ENCODE measurements at places on chromosomes 6 and 20. TPM values are rescaled to one million over a fixed set of nuclear protein-coding genes. Genes with fewer than 3 reads are reported as not detected.

DNA sequence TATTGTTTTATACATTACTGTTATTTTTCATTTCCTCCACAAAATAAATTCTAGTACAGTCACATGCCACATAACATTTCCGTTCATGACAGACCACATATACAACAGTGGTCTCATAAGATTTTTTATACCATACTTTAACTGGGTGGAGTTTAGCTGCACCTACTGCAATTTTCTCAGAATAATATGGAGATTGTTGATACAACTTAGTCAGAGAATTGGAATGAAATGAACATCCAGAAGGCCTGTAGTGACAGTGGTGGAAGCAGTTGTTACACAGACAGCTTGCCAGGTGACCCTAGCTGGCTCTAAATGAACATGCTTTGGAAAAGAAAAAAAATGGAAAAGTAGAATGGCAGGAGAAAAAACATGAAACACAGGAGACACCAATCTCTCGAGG lies 183.2 kb upstream of the TCF21 start:
- no peak overlapping the region for H3K4me3 ChIP-seq
- no peaks in the 10 kb centered on the region for H3K36me3 ChIP-seq
- no peak for DNase-seq
- no peak overlapping the region for H3K27ac ChIP-seq
- H3K4me1 ChIP-seq: no peaks in the 10 kb centered on the region

DNA sequence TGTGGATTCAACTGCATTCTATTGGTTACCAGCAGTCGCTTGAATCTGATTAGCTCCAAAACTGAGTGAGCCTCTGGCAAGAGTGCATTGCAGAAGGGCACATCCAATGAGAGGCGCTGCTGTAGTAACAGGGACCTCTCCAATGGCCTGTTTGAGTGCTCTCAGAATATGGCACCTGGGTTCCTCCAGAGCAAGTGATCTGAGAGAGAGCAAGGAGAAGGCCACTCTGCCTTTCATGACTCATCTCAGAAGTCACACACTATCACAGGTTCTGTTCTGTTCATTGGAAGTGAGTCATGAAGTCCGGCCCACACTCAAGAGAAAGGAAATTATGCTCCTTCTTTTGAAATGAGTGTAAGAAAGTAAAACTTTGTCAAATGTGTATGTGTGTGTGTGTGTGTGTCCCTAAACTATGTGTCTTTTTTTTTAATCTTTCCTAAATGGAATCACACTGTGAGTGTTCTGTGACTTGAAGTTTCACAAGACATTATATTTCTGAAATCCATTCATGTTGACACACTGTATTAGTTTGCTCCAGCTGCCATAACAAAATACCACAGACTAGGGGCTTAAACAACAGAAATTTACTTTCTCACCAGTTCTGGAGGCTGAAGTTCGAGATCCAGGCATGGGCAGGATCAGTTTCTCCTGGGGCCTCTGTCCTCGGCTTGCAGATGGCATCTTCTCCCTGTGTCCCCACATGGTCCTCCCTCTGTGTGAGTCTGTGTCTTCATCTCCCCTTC lies 138.3 kb upstream of the CDYL start:
- H3K4me3 ChIP-seq: no peak overlapping the region
- no peak overlapping the region for H3K27ac ChIP-seq
- DNase-seq: no peak
- H3K27me3 ChIP-seq: no peaks in the 10 kb centered on the region
- H3K36me3 ChIP-seq: no peaks in the 10 kb centered on the region

NRN1 gene
- 1.1 TPM for total RNA-seq

DNA sequence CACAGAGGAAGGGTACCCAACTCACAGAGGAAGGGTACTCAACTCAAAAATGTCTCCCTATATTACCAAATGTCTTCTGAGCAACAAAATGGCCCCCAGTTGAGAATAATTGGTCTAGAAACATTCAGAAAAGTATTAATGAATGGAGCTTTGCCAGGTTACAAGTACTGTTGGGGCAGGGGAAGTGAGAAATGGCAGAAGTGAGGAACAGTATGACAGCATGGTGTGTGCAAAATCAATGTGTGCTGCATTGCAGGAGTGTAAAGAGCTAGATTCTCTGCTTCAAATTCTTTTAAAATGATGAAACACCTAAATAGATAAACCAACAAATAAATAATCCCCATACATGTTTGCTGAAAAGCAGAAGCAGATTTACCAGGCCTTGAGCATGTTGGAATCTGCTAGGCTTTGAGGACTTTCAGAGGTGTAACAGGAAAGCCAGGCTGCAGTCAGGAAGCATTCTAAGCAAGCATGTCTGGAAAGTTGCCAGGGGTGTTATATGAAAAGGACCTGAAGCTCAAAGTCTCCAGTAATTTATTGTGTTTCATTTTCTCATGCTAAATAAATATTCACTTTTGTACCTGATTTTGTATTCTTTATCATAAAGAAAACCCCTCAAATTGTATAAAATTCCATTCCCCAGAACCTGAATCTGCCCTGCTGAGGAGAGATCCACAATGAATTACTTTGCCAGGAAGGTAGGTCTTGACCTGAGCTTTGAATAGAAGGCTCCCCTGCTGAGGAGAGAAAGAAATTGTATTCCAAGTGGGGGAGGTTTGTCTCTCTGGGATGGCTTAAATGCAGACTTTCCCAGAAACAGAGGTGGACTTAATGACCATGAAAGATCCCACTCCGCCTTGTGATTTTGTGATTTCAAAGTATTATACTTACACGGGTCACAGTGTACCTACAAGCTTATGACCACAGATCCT lies 265.0 kb upstream of the MARCKS start:
- no peaks in the 10 kb centered on the region for H3K36me3 ChIP-seq
- DNase-seq: no peak
- no peak overlapping the region for H3K4me3 ChIP-seq
- no peaks in the 10 kb centered on the region for H3K4me1 ChIP-seq
- H3K27ac ChIP-seq: no peak overlapping the region
- H3K27me3 ChIP-seq: no peaks in the 10 kb centered on the region

DNA sequence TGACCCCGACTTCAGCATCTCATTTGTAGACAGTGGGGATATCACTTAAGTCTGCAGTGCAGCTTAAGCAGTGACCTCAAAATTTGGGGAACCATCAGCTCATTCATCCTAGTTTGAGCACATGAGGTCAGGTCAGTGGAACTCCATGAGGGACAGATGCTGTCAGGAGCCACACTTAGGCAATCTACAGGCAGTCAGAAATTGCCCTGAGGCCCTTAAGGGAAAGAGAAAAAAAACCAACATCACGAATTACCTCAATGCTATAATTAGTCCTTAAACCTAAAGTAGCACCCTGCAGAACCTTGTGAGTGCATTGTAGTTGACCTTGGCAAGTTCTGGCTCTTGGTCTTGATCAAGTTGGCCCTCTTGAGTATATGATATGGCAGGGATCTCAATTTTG lies 21.1 kb downstream of the TMEM74B start:
- H3K4me3 ChIP-seq: no peak overlapping the region
- H3K27me3 ChIP-seq: no peaks in the 10 kb centered on the region
- H3K4me1 ChIP-seq: no peaks in the 10 kb centered on the region

GRCh38 chr6:97449444-97449966 lies 166.5 kb upstream of the MMS22L start:
- no peak overlapping the region for H3K4me3 ChIP-seq
- H3K4me1 ChIP-seq: no peaks in the 10 kb centered on the region
- no peaks in the 10 kb centered on the region for H3K36me3 ChIP-seq
- no peak for DNase-seq

DEFB119 gene
- total RNA-seq: not detected

CAP2 gene
- total RNA-seq: 4.1 TPM

HUS1B gene
- 2.4 TPM for total RNA-seq

THBS2 gene
- 72.7 TPM for total RNA-seq

DNA sequence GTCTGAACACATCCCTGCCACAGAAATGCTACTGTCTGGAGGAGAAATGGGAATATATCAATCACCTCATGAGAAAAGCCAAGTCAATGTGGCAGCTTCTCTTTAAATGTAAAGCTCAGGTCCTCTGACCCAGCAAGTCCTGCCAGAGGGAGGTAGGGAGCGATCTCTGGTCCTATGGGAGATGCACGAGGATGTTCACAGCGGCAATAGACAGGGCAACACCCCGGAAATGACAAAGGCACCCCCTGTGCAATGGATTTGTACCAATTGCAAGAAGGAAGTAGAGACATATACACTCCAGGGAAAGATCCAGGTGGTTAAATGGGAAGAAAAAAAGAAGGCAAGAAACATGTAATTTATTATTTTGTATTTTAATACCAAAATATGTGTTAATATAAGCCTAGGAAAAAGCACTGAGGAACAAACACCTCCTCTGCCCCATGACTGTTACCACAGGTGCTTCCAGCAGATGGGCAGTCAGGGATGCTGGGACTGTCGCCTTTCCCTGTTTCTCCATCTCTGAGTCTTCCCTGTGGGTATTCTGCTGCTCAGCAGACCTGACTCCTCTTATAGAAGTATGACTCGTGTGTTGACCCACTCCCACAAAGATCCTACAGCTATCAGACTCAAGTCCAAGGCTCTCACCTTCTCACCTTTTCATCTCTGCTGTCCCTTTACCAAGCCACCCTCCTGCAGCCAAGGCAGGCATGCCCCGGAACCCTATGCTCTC lies 20.8 kb downstream of the ATP9A start:
- H3K27ac ChIP-seq: no peak overlapping the region
- peaks cover 14% of the 10 kb centered on the region for H3K4me1 ChIP-seq
- no peaks in the 10 kb centered on the region for H3K36me3 ChIP-seq
- no peak overlapping the region for H3K4me3 ChIP-seq
- no peak for DNase-seq

MAPK14 gene
- total RNA-seq: 119 TPM

DNA sequence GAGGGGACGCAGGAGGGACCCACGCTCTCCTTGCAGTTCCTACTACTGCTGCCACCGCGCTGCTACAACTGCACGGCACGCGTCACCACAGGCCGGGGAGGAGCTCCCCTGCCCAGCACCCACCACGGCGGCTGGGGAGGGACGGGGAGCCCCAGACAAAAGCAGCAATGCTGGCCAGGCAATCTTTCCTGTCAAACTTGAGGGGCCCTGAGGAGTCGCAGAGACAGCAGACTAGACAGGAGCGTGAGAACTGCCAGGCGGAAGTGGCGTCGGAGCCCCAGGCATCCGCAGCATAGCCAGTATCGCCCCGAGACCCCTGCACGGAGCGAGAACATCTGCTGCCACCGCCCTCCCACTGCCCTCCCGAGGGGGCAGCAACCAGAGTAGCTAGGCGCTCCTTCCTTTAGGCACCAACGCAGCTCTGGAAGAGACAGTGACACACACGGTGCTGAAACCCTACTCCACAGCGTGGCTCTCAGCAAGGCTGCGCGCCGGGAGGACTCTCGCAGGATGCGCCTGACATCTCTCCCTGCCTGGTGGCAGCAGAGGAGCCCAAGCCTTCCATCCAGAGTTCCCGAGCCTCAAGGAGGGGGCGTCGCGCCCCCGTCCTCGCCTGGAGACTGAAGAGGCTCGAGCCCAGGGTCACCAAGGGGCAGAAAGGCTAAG lies 2.2 kb downstream of the TAF4 start:
- DNase-seq: no peak
- H3K4me1 ChIP-seq: peaks cover 6% of the 10 kb centered on the region
- no peaks in the 10 kb centered on the region for H3K36me3 ChIP-seq

DNA sequence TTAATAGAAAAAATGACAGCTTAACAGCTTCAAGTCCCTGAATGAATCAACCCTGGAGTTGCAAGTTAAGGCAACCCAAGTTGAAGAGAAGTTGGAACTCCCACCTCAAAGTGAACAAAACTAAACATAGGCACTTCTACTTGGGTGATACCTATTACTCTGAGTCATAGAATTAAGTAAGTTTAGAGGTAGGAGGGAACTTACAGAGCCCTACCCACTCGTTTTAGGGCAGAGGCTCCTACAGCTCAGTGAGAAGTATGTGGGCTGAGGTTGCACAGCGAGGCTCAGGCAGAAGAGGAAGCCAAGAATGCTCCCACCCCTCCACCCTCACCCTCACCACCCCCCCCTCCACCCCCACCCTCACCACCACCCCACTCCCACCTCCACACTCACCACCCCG lies 42.2 kb downstream of the NFATC2 start:
- DNase-seq: no peak
- H3K4me1 ChIP-seq: peaks cover 14% of the 10 kb centered on the region
- no peak overlapping the region for H3K4me3 ChIP-seq
- no peaks in the 10 kb centered on the region for H3K36me3 ChIP-seq

- DNase-seq: no peak
- no peaks in the 10 kb centered on the region for H3K36me3 ChIP-seq
- H3K4me3 ChIP-seq: no peak overlapping the region
- H3K27ac ChIP-seq: no peak overlapping the region
- H3K27me3 ChIP-seq: no peaks in the 10 kb centered on the region
These were observed 122.3 kb downstream of the THBS2 start for GRCh38 chr6:169131390-169131789.
